Mesothelial cell of epicardium (in vitro differentiated cells): ENCODE measurements at places on chromosomes 6 and 20. TPM values are rescaled to one million over a fixed set of nuclear protein-coding genes. Genes with fewer than 3 reads are reported as not detected.

- H3K36me3 ChIP-seq = no peaks in the 10 kb centered on the region
- H3K27me3 ChIP-seq = no peaks in the 10 kb centered on the region
- no peak overlapping the region for H3K4me3 ChIP-seq
- DNase-seq = no peak
- no peak overlapping the region for H3K27ac ChIP-seq
Measured at GRCh38 chr6:131843768-131844167, 35.9 kb downstream of the ENPP1 start.

- no peaks in the 10 kb centered on the region for H3K27me3 ChIP-seq
- H3K27ac ChIP-seq = no peak overlapping the region
- H3K36me3 ChIP-seq = no peaks in the 10 kb centered on the region
- H3K4me1 ChIP-seq = peaks cover 4% of the 10 kb centered on the region
Measured at GRCh38 chr6:47654255-47654654, 44.1 kb upstream of the ADGRF4 start.

- no peaks in the 10 kb centered on the region for H3K27me3 ChIP-seq
- no peak overlapping the region for H3K27ac ChIP-seq
- H3K4me1 ChIP-seq = peaks cover 6% of the 10 kb centered on the region
Measured at GRCh38 chr6:4516206-4516605, 260.0 kb upstream of the CDYL start.

The KCNK15 gene
- total RNA-seq = 0.16 to 0.27 TPM (median 0.20 TPM) in 3 replicates

The F13A1 gene
- 0.18 to 0.56 TPM (median 0.25 TPM) in 3 replicates for total RNA-seq

The GFOD1 gene
- total RNA-seq = 3.5 to 4.8 TPM (median 4.0 TPM) in 3 replicates

DNA sequence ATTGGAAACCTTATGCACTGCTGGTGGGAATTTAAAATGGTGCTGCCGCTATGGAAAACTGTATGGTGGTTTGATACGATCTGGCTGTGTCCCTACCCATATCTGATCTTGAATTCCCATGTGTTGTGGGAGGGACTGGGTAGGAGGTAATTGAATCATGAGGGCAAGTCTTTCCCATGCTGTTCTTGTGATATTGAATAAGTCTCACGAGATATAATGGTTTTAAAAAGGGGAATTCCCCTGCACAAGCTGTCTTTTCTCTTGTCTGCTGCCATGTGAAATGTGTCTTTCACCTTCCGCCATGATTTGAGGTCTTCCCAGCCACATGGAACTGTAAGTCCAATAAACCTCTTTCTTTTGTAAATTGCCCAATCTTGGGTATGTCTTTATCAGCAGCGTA lies 4.9 kb downstream of the TAP2 start:
- DNase-seq = no peak
- H3K36me3 ChIP-seq = peaks cover 17% of the 10 kb centered on the region
- H3K27ac ChIP-seq = no peak overlapping the region
- peaks cover 11% of the 10 kb centered on the region for H3K4me1 ChIP-seq
- no peak overlapping the region for H3K4me3 ChIP-seq

The PNLDC1 gene
- total RNA-seq = 0.16 to 0.33 TPM (median 0.23 TPM) in 3 replicates

The FNDC1 gene
- total RNA-seq = 0.31 to 0.40 TPM (median 0.34 TPM) in 3 replicates

- H3K27me3 ChIP-seq = no peaks in the 10 kb centered on the region
- H3K4me3 ChIP-seq = no peak overlapping the region
- H3K27ac ChIP-seq = no peak overlapping the region
Measured at GRCh38 chr6:20237677-20238460, 25.6 kb upstream of the MBOAT1 start.

DNA sequence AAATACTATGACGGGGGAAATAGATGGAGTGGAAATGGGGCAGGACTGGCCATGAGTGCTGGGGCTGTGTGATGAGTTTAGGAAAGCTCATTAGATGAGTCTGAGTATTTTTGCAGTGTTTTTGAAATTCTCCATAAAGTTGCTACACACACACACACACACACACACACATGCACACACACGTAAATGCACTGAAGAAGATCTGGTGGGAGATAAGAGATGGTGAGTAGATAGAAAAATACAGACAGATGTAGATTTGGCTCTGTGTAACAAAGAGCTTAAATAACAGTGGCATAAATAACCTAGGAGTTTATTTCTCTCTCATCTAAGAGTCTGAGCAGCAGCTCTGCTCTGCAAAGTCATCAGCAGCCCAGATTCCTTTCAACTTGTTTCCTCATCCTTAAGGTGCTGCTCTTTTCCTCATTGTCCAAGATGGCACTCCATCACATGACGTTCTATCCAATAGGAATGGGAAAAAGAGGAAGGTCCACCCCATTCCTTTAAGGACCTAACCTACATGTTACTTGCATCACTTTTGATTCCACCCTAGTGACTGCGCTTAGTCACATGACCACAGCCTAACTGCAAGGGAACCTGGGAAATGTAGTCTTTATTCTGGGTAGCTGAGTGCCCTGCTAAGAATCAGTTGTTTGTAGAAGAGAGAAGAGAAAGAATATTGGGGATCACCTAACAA lies 76.4 kb downstream of the EYA2 start:
- H3K27ac ChIP-seq = peak overlapping the region; percentile 71
- DNase-seq = no peak
- peak overlapping the region; percentile 3 for H3K4me3 ChIP-seq

- peak overlapping the region; percentile 70 for H3K27ac ChIP-seq
- H3K27me3 ChIP-seq = no peaks in the 10 kb centered on the region
- H3K36me3 ChIP-seq = peaks cover 21% of the 10 kb centered on the region
- H3K4me3 ChIP-seq = peak overlapping the region; percentile 87
- DNase-seq = no peak
Measured at GRCh38 chr6:30912746-30913520, 1.1 kb upstream of the VARS2 start.

DNA sequence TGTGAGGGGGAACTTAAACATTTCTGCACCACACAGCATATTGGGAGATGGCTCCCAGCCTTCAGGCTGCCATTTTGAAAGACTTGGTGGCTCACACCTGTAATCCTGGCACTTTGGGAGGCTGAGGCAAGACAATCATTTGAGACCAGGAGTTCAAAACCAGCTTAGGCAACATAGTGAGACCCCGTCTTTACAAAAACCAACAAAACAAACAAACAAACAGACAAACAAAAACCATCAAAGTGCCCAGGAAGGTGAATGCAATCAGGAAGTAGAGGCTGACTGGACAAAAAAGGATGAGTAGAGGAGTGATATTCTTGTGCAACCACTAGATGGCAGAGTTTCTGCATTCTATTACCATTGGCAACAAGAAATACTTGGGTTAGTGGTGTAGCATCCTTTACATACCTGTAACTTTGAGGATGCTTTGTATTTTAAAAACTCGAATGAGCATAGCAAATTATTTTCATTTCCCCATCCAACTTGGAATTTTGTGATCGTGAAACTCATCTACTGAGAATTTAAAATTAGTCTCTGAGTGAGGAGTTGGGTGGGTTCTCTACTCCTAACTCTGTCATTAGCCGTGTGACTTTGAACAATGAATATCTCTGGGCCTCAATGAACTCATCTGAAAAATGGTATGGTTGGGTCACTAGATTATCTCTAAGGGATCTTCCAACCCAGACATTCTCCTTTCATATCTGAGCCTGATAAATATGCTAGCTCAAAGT lies 84.4 kb downstream of the CRYBG1 start:
- H3K27me3 ChIP-seq = peaks cover 37% of the 10 kb centered on the region
- no peak overlapping the region for H3K27ac ChIP-seq
- no peak overlapping the region for H3K4me3 ChIP-seq
- H3K4me1 ChIP-seq = peaks cover 7% of the 10 kb centered on the region
- no peak for DNase-seq

GRCh38 chr6:24330137-24330732 lies 27.6 kb downstream of the DCDC2 start:
- no peaks in the 10 kb centered on the region for H3K27me3 ChIP-seq
- no peaks in the 10 kb centered on the region for H3K36me3 ChIP-seq
- DNase-seq = no peak
- H3K4me3 ChIP-seq = no peak overlapping the region

DNA sequence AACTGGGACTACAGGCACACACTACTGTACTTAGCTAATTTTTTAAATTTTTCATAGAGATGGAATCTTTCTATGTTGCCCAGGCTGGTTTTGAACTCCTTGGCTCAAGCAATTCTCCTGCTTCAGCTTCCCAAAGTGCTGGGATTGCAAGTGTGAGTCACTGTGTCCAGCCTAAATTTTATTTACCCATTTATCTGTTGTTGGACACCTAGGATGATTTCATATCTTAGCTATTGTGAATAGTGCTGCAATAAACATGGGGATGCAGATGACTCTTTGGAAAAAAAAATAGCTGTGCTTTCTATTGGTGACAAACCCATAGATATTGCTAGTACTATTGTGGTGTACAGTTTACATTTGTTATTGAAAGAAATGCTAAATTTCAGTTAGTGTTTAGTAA lies 19.6 kb upstream of the SYNCRIP start:
- DNase-seq = no peak
- no peaks in the 10 kb centered on the region for H3K27me3 ChIP-seq
- H3K36me3 ChIP-seq = peaks cover 28% of the 10 kb centered on the region
- no peak overlapping the region for H3K4me3 ChIP-seq
- no peaks in the 10 kb centered on the region for H3K4me1 ChIP-seq

The IRAK1BP1 gene
- total RNA-seq = 6.3 to 7.8 TPM (median 7.8 TPM) in 3 replicates

DNA sequence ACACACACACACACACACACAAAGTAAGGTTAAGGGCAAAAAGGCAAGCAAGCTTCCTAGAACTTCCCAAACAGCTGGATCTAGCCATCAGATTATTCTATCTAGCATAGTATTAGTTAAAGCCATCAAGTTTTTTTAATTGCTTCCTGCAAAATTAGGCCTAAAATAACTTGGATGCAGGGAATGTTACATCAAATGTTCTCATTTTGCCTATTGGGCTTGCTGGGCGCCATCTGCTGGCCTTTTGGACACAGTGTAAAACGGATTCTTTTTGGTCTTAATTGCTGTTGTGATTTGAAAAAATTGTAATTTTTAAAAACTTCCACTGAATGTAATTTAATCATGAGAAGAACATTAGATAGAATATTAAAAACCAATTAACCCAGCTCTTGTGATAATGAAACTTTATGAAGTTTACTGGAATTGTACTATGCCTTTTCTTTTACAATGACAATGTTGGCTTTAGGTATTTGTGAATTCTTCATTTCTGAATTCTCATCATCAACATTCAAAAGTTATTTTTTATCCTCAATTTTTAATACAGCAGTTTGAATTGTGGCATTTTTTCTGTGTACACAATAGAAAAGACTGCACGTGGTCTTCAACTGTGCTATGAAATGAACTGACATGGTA lies 6.8 kb downstream of the MKKS start:
- H3K36me3 ChIP-seq = no peaks in the 10 kb centered on the region
- peaks cover 6% of the 10 kb centered on the region for H3K4me1 ChIP-seq
- no peak overlapping the region for H3K4me3 ChIP-seq

- H3K36me3 ChIP-seq = no peaks in the 10 kb centered on the region
- H3K27ac ChIP-seq = no peak overlapping the region
- no peak for DNase-seq
- H3K27me3 ChIP-seq = peaks cover 100% of the 10 kb centered on the region
Measured at GRCh38 chr6:137491478-137491877, 2.7 kb downstream of the OLIG3 start.

DNA sequence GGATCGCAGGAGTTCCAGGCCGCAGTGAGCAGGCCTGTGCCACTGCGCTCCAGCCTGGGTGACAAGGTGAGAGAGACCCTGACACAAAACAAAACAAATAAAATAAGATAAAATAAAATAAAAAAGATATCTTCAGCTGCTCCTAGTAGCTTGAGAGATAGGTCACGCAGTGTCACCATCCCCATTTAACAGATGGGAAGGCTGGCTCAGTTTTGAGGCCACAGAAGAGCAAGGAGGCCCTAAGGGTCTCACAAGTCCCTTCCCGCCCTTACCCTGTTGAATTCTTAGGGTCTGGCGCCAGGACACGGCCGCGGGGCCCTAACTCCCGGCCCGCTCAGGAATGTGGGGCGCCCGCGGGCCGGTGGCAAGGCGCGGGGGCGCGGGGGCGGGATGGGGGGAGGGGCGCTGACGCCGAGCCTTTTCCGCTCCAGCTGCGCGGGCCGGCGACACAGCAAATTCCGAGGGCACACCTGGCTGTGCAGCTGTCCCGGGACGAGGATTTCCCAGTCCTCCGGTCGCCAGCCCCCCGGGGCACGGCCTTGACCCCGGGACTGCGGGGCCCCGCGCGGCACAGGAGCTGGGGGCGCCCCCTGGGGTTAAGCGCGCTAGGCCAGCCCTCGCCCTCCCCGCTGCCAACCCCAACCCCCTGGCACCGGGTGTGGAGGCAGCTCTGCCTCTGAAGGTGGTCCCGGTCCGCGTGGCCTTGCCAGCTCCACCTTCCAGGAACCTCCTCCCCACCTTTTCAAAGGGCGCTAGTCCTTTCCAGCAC lies 10.3 kb upstream of the R3HDML start:
- H3K27me3 ChIP-seq = no peaks in the 10 kb centered on the region
- no peak for DNase-seq
- peaks cover 3% of the 10 kb centered on the region for H3K4me1 ChIP-seq
- no peak overlapping the region for H3K27ac ChIP-seq
- no peaks in the 10 kb centered on the region for H3K36me3 ChIP-seq

GRCh38 chr20:57108742-57109570 lies 157.5 kb downstream of the BMP7 start:
- H3K4me1 ChIP-seq = peaks cover 6% of the 10 kb centered on the region
- no peaks in the 10 kb centered on the region for H3K36me3 ChIP-seq
- no peak overlapping the region for H3K4me3 ChIP-seq

The KIAA0408 gene
- 0.25 to 0.58 TPM (median 0.27 TPM) in 3 replicates for total RNA-seq

DNA sequence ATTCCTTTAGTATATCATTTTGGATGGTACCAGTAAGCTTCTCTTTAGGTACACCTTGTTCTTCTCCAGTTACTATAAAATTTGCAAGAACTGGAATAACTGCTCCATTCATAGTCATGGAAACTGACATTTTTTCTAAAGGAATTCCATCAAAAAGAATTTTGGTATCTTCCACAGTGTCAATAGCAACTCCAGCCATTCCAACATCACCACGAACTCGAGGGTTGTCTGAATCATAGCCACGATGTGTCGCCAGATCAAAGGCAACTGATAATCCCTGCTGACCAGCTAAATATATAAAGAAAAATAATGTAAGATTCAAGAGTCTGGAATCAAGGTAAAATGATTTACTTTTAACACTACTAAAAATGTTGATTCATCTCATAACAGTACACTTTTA lies 5.3 kb downstream of the MMUT start:
- no peak for DNase-seq
- H3K36me3 ChIP-seq = peaks cover 18% of the 10 kb centered on the region
- H3K4me3 ChIP-seq = no peak overlapping the region
- no peak overlapping the region for H3K27ac ChIP-seq

GRCh38 chr6:126698732-126699240 lies 358.9 kb downstream of the CENPW start:
- H3K36me3 ChIP-seq = no peaks in the 10 kb centered on the region
- no peak overlapping the region for H3K4me3 ChIP-seq
- DNase-seq = no peak
- H3K27ac ChIP-seq = no peak overlapping the region

The LPIN3 gene
- 19.3 to 21.3 TPM (median 20.8 TPM) in 3 replicates for total RNA-seq

The CNBD2 gene
- 3.5 to 4.7 TPM (median 3.7 TPM) in 3 replicates for total RNA-seq

DNA sequence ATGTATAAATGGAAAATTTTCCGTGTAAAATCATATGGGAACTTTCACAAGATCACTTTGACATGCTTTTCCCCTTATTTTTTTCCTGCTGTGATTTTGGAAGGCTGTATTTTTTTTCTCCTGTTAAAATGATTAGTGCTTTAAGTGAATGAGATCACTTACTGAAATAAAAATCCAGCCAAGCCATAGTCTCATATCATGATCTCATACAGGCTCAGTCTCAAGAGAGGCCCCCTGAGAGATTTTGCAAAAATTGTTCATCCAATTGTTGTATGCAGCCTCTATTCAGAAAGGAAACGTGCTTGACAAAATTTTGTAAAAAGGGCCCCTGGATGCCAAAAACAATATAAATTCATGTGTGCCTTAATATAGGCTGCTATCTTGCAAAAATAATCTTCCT lies 528.2 kb downstream of the HDGFL1 start:
- no peaks in the 10 kb centered on the region for H3K27me3 ChIP-seq
- H3K4me3 ChIP-seq = no peak overlapping the region
- H3K27ac ChIP-seq = no peak overlapping the region
- no peak for DNase-seq
- no peaks in the 10 kb centered on the region for H3K4me1 ChIP-seq
- peaks cover 7% of the 10 kb centered on the region for H3K36me3 ChIP-seq
